Activated T-cell treated with anti-CD3 and anti-CD28 coated beads for 48 hours (primary cell): ENCODE measurements at places on chromosomes 3 and 15.
A peak's percentile ranks its signal among the peaks of the same experiment; 100 is the strongest.

DNA sequence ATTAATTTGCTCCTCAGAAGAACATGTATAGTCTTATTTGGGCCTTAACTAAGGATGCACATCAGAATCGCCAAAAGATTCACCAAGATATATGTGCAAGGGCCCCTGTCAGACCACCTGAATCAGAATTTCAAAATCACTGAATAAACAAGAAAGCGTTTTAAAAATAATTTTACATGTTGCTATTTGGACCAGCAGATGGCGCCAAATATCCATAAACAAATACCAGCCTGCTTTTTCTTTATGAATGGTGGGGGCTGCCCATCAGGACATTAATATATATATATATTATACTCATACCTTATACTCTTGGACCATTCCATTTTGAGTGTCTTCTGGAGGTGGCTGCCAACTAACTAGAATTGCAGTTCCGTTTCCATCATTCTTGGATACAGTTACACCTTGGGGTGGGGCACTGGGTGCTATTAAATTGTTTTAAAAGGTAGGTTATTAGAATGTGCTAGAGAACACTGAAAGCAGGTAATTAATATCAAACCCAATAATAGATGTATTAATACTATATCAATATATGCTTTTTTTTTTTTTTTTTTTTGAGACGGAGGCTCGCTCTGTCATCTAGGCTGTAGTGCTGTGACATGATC, 1108.3 kb downstream of the ROBO1 start:
- DNase-seq: peak; percentile 0

DNA sequence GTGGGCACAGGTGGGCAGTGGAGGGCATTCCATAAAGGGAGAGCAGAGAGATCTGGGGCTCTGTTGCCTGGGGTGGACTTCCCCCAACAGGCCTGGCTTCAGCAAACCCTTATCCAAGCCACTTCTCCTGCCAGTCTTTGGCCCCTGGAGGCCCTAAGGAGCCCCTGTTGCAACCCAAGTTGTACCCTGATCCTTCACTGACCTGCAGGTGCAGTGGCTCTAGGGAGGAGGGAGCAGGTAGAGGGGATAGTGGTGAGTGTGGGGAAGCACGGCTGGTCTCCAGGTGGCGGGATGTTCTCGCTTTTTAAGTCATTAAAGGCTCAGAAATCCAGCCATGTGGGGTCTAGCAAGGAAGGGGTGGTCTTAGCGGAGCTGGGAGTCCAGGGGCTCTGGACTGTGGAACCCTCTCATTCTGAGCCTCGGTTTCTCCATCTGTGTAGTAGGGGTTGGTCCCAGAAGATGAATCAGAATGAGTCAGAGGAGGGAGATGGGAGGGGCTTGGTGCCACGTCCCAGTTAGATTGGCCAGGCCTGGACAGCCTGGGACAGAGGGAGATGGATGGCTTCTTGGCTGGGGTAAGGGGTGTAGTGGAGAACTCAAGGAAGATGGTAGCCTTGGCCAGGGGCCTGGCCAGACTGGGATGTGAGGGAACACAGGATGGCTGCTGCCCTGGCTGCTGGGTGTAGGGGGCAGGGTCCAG, 2.6 kb downstream of the ZBTB47 start:
- no peak for DNase-seq

DNA sequence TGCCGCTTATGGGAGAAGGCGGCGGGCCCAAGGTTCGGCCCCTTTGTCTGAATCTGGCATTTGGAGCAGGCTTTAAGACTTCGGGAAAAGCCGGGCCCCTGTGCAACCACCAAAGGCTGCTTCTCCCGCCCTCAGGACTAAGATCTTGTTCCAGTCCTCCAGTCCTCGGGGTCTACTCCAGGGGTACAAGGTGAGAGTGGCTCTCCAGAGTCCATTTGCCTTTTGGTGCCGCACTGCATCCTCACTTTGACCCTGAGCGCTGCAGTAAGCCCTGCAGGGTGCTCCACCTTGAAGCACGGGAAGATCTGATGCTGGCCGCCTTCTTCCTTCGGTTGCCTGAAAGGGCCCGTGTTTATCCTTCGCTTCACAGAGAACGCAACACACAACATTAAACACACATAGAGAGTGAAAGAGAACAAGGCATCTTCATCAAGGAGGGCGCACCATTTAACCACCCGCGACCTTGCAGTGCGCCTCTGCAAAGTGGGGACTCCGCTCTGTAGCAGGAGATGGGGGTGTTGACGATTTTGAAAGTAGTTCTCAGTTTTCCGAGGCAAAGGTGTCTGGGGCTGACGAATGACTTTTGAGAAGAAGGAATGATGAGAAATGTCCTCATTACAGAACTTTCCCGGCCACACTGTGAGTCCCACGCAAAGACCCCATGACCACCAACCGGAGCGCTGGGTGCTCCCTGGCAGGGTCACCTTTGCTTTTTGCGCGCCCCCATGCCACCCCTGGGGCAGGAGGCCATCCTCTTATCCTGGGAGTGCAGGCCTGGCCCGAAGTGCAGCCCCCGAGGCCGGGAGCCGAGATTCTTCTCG, 1.0 kb downstream of the PIGZ start:
- DNase-seq: no peak

DNA sequence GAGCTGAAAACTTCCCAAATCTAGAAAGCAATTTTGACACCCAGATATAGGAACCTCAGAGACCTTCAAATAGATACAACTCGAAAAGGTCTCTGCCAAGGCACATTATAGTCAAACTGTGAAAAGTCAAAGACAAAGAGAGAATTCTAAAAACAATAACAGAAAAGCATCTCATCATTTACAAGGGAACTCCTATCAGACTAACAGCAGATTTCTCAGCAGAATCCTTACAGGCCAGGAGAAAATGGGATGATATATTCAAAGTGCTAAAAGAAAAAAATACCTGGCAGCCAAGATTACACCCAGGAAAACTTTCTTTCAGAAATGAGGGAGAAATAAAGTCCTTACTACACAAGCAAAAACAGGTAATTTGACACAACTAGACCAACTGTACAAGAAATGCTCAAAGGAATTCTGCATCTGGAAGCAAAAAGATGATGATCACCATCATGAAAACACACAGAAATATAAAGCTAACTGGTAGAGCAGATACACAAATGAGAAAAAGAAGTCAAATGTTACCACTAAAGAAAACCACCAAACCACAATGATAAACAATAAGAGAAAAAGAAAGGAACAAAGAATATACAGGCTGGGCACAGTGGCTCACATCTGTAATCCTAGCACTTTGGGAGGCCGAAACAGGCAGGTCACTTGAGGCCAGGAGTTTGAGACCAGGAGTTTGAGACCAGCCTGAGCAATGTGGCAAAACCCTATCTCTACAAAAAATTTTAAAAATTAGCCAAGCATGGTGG, 50.4 kb downstream of the ADAM10 start:
- DNase-seq: no peak

DNA sequence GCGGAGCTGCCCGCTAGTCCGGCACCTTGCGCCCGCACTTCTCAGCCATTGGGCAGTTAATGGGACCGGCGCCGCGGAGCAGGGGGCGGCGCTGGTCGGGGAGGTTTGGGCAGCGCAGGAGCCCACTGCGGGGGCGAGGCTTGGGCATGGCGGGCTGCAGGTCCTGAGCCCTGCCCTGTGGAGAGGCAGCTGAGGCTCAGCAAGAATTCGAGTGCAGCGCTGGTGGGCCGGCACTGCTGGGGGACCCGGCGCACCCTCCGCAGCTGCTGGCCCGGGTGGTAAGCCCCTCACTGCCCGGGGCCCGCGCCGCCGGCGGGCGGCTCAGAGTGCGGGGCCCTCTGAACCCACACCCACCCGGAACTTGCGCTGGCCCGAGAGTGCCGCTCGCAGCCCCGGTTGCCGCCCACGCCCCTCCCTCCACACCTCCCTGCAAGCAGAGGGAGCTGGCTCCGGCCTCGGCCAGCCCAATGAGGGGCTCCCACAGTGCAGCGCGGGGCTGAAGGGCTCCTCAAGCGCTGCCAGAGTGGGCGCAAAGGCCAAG, 835.0 kb downstream of the TBL1XR1 start:
- DNase-seq: no peak

DNA sequence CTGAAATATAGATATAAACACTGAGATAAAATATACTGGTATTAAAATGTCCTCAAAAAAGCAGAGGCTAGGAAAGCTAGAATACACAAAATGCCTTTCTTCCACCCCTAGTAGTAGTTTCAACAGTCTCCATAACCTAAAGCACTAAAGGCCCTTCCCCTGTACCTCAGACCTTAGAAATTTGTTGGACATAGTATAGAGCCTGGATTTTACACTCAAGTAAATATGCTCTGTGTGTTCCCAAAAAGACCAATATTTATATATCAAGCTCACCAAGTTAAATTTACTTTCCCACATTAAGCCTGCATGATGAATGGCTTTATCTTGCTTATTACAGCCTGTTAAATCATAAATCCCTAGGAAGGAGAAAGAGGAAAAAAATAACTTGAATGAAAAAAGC, 378.7 kb upstream of the AZI2 start:
- DNase-seq: no peak

GRCh38 chr3:174049472-174049871, 651.9 kb downstream of the NLGN1 start:
- DNase-seq: no peak

- no peak for DNase-seq
These were observed 16.4 kb downstream of the CHST13 start for GRCh38 chr3:126540342-126540849.

GRCh38 chr15:56786966-56787365, 53.7 kb upstream of the ZNF280D start:
- no peak for DNase-seq

DNA sequence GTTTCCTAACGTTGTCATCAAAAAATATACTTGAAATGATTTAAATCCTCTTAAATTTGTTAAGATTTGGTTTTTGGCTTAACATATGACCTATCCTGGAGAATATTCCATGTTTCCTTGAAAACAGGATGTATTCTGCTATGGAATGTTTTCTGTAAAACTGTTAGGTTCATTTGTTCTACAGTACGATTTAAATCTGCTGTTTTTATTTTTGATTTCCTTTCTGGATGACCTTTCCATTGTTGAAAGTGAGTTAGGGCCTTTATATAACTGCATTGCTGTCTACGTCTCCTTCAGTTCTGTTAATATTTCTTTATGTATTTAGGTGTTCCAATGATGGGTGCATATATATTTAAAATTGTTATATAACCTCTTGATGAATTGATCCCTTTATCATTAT, 465.3 kb upstream of the ALCAM start:
- DNase-seq: no peak

DNA sequence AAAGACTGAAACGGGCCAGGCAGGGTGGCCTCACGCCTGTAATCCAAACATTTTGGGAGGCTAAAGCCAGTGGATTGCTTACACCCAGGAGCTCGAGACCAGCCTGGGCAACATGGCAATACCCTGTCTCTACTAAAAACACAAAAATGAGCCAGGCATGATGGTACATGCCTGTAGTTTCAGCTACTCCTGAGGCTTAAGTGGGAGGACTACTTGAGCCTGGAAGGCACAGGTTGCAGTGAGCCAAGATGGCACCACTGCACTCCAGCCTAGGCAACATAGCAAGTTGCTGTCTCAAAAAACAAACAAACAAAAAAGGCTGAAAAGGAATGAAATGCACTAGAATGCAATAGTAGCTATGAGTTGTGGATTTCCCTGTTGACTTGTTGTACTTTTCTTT, 94.7 kb downstream of the STAG1 start:
- DNase-seq: no peak

- DNase-seq: no peak
These were observed 684.4 kb upstream of the LMCD1 start for GRCh38 chr3:7817239-7817638.

DNA sequence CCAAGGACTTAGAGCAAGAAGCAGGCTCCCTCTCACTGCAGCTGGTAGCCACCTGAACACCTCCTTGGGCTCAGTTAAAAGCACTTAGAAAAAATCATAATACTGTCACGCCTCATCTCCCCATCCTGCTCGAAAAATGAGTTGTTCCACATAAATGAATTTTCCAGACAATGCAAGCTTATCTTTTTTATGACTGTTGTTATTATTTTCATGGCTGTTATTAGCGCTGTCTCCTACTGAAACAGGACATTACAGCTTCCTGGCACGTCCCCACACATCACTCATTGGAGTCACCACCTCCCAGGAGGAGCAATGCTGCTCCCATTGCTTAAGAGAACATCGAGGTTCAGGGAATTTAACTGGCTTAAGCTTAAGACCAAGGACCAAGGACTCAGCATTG, 26.5 kb downstream of the CCDC33 start:
- DNase-seq: no peak

- no peak for DNase-seq
These were observed 191.8 kb upstream of the SUCLG2 start for GRCh38 chr3:67846166-67846565.

- DNase-seq: no peak
These were observed 20.3 kb downstream of the NIT2 start for GRCh38 chr3:100354850-100355249.

DNA sequence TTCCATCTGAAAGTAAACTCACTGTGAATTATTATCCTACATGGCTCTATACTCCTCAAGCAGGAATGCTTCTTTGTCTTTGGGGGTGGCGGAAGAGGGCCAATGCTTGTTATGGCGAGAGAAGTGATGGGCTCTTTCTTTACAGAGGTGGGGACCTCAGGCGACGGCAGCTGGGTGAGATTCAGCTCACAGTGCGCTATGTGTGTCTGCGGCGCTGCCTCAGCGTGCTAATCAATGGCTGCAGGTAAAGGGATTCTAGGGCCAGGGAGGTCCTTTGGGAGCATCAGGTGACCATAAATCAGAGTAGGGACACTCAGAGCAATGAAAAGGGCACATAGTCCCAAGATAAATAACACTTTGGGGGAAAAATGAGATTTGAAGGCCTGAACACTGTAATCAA, 39.0 kb downstream of the ESYT3 start:
- no peak for DNase-seq

DNA sequence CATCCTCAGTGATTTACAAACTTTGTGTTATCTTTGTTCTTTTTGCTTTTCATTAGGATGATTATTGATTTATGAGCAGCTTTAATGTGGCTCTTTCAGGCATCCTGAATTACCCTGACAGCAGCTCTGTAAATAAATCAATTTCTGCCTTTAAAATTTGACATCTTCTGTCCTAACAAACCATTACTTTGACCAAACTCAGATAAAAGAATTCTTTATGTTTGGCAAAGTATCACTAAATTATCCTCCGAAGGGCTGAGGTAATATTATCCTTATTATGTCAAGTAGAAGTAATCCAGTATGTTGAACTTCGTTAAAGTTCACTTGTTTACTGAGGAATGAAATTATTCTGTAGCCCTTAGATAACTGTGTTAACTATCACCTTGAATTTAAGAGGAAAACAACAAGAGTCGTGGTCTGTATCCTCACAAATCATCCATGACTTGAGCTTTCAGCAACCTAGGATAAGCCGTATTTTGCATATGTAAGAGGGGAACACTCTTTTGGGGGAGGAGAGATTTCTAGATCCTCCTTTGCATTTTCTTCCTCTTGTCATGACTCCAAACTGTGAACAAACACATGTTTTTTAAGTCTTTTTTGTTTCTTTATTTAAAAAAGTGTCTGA, 173.2 kb upstream of the STAC start:
- no peak for DNase-seq

DNA sequence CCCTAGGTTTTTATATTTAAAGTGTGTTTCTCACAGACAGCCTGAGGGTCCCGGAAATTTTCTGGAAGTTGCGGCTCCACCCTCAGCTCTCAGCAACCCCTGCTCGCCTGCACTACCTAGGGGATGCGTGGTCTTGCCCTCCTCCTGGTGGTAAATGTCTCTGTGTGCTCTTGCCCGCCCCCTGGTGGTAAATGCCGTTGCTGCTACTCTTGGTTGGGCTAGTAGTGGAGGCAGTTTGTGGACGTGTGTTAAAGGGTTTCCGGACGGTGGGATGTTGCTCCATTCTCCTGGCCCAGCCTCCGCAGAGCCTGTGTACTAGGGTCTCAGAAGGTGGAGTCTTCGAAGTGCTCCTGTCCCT, 27.4 kb downstream of the STOML1 start:
- peak; percentile 82 for DNase-seq
